NCI-H526 (cell line): ENCODE measurements at places on chromosomes 2 and 18.

GRCh38 chr2:84942964-84943421, 28.0 kb upstream of the KCMF1 start:
- DNase-seq: no peak

DNA sequence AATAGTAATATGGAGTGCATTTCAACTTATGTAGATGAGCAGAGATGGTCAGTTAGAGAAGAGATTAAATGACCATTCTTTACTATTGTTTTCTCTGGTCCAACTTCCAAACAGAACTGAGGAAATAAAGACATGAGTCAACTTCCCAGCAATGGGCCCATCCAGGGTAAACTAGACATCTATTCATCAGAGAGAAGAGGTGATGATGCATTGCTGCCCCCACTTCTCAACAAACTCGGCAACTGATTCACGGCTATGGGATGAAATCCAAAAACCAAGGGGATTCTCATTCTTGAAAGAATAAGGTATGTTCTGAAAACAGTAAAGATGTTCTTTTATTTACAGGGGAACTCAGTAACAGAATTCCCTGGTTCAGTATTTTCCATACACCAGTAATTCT, 190.7 kb downstream of the RDH14 start:
- DNase-seq: no peak

DNA sequence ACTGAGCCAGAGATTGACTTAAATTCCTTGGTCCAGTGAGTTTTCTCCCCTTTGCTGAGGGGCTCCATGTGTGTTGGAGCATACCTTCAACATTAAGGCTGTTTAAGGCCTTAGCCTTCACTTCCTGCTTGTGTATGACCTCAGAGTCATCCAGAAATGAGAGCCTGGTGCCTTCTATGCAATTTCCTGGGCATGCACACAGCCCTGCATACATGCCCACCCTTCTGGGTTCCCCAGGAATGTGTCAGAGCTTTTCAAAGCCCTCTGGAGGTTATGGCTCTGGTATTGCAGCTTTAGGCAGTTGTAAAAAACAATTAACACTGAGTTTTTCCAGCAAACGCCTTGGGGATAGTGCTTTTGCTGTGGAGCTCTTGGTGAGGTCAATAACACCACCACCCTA, 16.7 kb downstream of the IL1R1 start:
- DNase-seq: no peak

GRCh38 chr2:128797937-128798336, 479.3 kb upstream of the HS6ST1 start:
- DNase-seq: no peak

- peak; percentile 65 for DNase-seq
These were observed 146.0 kb downstream of the VAPA start for GRCh38 chr18:10059610-10060468.

DNA sequence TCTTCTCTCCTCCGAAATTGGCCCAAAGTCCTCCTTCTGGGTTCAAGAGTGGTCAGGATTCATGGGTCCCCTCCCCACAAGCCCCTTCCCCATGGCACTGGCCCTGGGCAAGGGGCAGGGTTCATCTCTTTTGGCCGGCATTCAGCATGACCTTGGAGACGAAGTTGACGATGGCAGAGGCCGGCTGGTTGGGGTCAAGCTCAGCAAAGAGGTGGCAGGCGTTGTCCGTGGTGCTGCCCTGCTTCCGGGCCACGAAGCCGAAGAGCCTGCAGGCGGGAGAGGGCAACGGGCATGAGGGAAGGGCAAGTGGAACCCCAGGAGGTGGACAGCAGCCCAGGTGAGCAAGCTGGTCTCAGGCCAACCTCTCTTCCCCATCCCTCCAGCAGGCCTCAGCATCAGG, 198.5 kb downstream of the TNS1 start:
- DNase-seq: no peak
